Colonic mucosa (tissue), 4 donors: ENCODE measurements at places on chromosomes 1 and 21. TPM values are rescaled to one million over a fixed set of nuclear protein-coding genes. Genes with fewer than 3 reads are reported as not detected.

Gene PEF1
- total RNA-seq: 57.5 TPM

Gene NPHS2
- total RNA-seq: not detected

Gene NUP210L
- total RNA-seq: 0.11 TPM

Gene LHX8
- not detected for total RNA-seq

Gene TMEM269
- not detected for total RNA-seq

Gene ZNF683
- total RNA-seq: not detected

Gene SLAMF7
- total RNA-seq: 7.0 TPM

Gene AMY2A
- 1.4 TPM for total RNA-seq

Gene TNFRSF9
- total RNA-seq: 0.17 TPM

Gene ZNF648
- 0.07 TPM for total RNA-seq

Gene ACTN2
- total RNA-seq: 0.72 TPM

Gene TEDDM1
- total RNA-seq: not detected

Gene TRNAU1AP
- 28.6 TPM for total RNA-seq

Gene KRTAP19-3
- not detected for total RNA-seq

Gene SELP
- total RNA-seq: 2.6 TPM

Gene LCE1E
- total RNA-seq: not detected

Gene COQ8A
- total RNA-seq: 56.3 TPM

Gene ZNF281
- 8.5 TPM for total RNA-seq

Gene DYNLT4
- total RNA-seq: 0.56 TPM

Gene OR2L3
- total RNA-seq: not detected

Gene HSD3B1
- total RNA-seq: 0.72 TPM

Gene CLCA4
- 194 TPM for total RNA-seq

Gene LIN28A
- total RNA-seq: 1.4 TPM

Gene ADGRL2
- 10.5 TPM for total RNA-seq

Gene GPR3
- 0.32 TPM for total RNA-seq

Gene RGS8
- total RNA-seq: not detected

Gene SPRR1B
- not detected for total RNA-seq

Gene ASCL5
- total RNA-seq: not detected
